Putamen (tissue), 1 donor: ENCODE measurements at places on chromosomes 3 and 15.

DNA sequence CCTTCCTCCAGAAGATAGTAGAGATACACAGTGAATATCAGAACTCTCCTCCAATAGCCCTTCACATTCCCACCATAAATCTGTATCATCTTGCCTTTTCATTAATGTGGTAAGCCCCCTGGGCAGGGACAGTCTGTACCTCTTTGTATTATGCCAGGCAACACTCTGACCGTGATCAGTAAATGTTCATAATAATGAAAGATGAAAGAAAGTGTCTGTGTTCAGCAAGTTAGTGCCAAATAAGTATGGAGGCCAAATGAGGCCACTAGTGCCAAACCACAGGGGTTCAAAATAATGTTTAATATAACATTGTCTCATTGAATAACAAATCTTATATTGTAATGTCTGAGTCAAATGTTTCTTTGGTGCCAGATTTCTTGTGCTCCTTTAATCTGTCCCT, 104.3 kb downstream of the CMSS1 start:
- DNase-seq: no peak

DNA sequence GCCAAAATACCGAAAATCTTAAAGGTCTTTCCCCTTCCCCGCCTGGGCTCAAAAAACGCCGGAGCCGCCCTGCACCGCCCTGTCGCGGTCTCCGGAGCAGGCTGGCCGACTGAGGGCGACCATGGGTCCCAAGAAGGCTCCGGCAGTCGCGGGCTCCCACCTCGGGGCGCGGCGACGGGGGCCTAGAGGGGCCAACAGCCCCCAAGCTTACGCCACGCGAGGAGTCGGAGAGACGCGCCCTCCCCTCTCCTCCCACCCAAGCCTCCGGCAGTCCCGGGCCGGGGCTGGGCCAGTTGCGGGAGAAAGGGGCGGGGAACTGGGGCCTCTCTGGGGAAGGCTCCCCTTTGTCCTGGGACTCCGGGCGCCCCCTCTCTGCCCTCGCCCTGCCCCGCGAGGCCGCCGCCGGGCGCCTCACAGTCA, 69.2 kb downstream of the GOLGA8B start:
- peak; percentile 16 for DNase-seq

DNA sequence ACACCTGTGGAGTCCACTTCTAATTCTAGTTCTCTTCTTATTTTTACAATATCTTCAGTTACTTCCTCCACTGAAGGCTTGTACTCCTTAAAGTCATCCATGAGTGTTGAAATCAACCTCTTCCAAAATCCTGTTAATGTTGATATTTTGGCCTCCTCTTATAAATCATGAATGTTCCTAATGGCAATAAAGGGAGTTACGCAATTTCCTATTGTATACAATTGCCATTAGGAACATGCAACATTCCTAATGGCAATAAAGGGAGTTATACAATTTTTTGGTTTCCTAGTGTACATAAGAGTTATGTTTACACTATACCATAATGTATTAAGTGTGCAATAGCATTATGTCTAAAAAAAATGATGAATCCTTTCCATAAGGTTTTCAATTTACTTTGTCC, 9.2 kb upstream of the TIGIT start:
- DNase-seq: no peak

GRCh38 chr15:101003081-101003480, 83.9 kb downstream of the LRRK1 start:
- no peak for DNase-seq

DNA sequence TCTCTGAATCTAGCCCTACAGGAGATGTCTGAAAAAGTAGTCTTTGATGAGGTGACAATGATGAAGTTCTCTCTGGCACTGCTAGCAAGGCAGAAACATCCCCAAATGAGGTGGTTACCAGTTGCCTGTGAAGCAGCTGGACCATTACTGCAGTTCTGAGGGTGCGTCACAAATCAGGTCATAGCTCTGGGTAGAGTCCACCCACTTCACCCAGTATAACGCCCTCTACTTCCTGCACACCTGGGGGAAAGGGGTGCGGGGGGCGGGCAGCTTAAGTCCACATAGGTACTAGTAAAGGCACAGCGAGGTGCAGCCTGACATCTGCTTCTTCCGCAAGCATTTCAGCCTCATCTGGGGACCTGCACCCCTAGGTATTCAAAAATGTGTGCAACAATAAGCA, 13.4 kb upstream of the SATB1 start:
- no peak for DNase-seq

GRCh38 chr15:59614153-59614552, 2.6 kb downstream of the GCNT3 start:
- no peak for DNase-seq

- DNase-seq: no peak
Measured at GRCh38 chr3:4343258-4343657, 40.1 kb downstream of the SETMAR start.

DNA sequence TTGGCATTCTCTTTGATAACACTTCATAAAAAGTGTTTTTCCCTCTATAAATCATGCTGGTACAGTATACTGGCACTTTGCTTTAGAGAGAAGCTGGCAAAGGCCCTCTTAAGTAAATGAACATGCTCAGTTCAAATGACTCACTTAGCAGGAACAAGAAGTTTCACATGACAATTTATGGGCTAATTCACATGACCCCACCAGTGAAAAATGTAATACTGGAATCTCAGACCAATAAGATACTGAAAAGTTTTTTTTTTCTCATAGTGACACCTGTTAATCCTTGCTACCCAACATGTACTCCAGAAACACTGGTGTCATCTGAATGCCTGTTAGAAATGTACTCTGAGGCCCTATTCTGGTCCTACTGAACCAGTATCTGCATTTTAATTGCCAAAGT, 13.9 kb downstream of the BTBD1 start:
- no peak for DNase-seq

GRCh38 chr3:76267851-76268380, 482.6 kb upstream of the ZNF717 start:
- DNase-seq: no peak

GRCh38 chr15:67915461-67916374, 75.9 kb upstream of the RNU6-1 start:
- peak; percentile 29 for DNase-seq

DNA sequence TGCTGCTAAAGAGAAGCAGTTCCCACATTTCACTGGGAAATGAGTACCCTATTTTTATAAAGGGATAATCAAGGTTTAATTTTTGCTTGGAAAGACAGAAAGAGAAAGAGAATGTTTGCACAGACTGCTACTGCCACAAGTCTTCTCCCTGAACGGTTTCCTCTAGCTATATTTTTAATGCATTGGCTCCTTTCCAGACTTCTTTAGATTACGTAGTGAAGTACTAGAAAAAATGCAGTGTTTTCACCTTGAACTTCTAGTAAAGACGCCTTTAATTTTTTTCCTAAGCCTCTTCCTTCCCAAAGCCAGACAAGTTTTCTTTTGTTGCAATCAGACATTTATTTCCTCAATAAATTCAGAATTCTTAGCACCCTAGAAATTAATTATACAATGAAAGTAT, 248.3 kb upstream of the CCDC54 start:
- DNase-seq: no peak

- DNase-seq: no peak
Measured at GRCh38 chr15:85454403-85454802, 74.0 kb downstream of the AKAP13 start.

DNA sequence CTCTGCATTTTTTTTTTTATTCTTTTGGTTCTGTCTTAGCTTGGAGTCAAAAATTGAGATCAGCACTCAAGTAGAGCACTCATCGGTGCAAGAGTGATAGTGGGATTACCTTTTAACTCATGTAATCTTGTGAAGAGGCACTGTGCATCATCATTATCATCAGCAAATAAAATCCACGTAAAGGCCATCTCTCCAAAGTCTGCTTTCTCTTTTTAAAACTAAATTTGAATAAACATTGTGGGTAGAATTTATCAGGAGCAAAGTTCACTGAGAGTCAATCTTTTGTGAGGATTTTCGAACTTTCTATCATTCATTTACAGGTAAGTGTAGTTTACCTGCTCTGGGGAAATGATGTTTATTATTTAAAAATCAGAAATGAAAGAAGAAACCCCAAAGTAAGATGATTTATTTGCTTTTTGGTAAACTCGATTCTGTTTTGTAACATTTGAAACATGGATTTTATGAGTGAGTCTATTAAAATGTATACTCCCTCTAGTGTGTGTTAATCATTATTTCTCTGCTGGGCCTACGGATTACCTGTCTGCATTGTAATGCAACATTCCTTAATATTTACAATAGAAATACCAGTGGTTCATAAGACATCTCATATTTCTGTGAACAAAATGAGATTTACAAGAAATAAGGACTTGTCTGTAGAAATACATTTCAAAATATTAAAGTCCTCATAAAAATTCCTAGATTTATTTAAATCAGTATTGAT, 327.7 kb upstream of the NAALADL2 start:
- DNase-seq: no peak

- DNase-seq: no peak
Measured at GRCh38 chr3:47000198-47000815, 20.8 kb downstream of the NBEAL2 start.

GRCh38 chr15:83219026-83219425, 11.4 kb upstream of the HDGFL3 start:
- DNase-seq: no peak

DNA sequence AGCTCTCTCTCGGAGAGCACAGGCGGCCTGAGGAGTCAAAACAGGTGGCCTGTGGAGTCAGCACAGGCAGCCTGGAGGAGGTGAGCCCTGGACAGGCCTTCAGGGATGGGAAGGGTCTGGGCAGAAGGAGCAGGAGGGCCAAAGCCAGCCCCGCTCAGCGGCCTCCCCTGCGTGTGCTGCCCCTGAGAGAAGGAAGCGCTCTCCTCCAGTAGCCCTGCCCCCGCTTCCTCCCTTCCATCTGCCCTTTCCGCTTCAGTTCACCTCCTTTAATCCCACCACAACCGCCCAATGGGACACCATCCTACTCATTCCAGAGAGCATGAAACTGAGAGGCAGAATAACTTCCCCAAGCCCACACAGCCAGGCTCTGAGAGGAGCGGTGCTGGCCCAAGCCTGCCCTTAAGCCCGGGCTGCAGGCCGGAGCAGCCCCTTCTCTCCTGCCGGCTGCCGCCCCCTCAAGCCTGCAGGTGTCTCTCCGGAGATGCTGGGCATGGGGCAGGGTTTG, 3.2 kb upstream of the NR2E3 start:
- DNase-seq: no peak

GRCh38 chr3:77179762-77180161, 139.9 kb downstream of the ROBO2 start:
- DNase-seq: no peak

DNA sequence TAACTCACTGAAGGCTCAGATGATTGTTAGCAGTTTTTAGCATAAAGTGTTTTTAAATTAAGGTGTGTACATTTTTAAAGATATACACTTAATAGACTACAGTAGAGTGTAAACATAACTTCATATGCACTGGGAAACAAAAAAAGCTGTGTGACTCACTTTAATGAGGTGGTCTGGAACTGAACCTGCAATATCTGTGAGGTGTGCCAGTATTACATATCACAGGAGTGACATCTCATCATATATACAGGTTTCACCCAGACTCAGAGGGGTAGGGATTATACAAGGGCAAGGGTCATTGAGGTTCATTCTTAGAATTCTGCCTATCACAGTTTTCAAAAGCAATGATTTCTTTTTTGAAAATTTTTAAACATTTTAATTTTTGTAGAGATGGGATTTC, 7.3 kb upstream of the SNRK start:
- no peak for DNase-seq

DNA sequence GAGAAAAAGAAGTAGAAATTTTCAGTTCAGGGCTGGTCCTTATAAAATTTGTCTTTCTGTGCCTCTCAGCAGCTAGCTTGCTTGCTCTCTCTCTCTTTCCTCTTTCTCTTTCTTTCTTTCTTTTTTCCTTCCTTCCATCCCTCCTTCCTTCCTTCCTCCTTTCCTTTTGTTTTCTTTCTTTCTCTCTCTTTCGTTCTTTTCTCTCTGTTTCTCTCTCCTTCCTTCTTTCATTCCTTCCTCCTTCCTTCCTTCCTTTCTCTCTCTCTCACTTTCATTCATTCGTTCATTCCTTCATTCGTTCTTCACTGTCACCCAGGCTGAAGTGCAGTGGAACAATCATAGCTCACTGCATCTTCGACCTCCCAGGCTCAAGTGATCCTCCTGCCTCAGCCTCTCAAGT, 69.3 kb upstream of the CPOX start:
- DNase-seq: no peak

- DNase-seq: no peak
Measured at GRCh38 chr3:138946663-138947494, at the start of the genes FOXL2 and FOXL2NB. TSS of gene FOXL2 (minus strand) at chr3:138947137. CDS start at chr3:138946722, 415 bp downstream. TSS of gene FOXL2NB (plus strand) at chr3:138947217. CDS start at chr3:138947365, 148 bp downstream.

GRCh38 chr15:50275091-50275490, 9.6 kb upstream of the HDC start:
- no peak for DNase-seq

DNA sequence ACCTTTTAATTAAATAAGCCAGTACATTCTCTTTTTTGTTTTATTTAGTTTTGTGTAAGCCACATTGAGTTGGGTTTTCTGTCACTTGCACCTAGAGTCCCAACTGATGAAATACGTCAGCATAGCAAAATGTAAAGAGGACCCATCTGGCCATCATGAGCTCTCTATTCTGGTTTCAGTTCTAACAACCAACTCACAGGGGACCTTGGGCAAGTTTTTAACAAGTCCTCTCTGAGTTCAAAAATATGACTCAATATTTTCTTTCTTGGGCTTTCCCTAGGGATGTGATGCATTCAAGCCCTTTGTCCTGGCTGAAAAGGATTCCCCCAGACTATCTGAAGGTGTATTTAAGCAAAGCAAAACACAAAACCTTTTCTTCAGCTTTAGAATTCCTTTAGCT, 32.9 kb downstream of the PLCH1 start:
- DNase-seq: no peak

GRCh38 chr3:71614426-71614825, 30.9 kb upstream of the FOXP1 start:
- no peak for DNase-seq

GRCh38 chr3:136685882-136686281, 66.3 kb downstream of the STAG1 start:
- DNase-seq: no peak

DNA sequence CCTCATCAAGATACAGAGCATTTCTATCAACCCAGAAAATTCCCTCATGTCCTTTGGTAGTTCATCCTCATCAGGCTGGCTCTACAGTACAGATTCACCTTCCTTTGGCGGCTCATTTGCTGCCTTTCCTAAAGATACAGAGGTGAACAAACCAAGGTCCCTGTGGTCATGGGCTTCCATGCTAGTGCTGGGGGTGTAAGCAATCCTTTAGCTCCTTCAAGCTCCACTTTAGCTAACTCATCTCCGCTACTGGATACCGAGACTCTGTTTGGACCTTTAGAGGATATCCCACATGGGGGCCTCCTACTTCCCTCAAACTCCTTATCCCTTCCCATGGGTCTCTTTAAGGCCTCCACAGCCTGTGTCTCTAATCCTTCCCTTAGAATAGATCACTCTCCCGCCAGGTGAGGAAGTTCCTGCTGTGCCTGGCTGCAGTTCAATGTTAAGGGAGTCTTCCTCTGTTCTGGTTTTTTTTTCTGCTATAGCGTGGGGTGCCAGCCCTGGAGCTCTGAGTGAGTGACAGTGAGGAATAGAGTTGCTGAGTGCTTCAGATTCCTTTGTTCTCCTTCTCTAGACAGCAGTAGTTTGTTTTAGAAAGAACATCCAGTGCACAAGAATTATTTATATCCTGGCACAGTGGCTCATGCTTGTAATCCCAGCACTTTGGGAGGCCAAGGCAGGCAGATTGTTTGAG, 30.7 kb downstream of the CLEC3B start:
- peak; percentile 70 for DNase-seq
